ENCODE measurements at places on chromosomes 3 and 15.

GRCh38 chr3:50256978-50257890 is 11.7 kb upstream of the SEMA3B start:
- DNase-seq = no peak

DNA sequence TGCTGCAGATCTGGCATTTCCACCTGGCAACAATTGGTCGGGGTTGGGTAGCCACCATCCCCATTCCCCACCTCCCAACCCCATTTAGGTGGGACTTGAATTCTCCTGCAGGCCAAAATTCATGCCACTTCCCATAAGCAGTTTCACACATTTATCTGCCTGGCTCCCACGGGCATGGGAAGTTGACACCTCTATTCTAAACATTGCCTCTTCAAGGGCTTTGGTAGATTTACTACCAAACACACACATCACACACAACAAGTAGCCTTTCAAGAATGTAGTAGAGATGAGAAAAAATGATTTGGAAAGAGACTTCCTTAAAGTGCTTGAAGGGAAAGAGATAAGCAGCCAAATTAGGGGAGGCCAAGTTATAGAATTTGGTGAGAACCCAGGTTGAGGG is 30.9 kb downstream of the ZBTB38 start:
- no peak for DNase-seq

DNA sequence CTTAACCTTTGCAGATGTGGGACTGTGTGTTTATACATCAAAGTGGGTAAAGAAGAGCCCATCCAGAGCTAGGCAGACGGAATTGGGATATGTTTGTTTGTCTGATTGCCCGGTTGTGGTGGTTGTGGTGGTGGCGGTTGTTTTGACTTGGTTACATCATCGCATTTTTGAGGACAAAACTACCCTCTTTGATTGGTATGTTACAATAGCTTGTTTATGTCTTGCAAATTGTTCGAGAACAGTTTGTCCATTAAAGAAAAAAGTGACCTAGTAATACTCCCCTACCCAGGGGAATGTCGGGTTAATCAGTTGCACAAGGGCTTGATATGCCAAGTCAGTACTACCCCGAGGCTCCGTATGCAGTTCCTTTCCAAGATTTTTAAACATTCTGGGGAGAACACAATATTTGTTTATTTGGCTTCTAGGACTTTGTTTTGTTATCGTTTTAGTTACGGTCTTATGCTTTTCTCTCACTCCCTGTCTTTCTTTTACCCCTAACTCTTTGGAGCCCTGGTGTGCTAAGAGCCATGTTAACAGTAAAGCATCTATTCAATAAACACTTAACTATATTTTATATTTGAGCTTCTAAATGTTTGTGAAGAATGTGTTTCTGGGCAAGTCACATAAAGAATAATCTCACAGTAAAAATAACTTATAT is 315.4 kb downstream of the LPP start:
- DNase-seq = no peak

GRCh38 chr3:143750841-143751240 is 97.4 kb downstream of the SLC9A9 start:
- DNase-seq = no peak

GRCh38 chr3:114092151-114093015 is 35.8 kb downstream of the QTRT2 start:
- DNase-seq = no peak

GRCh38 chr3:151660885-151661284 is 72.8 kb upstream of the AADACL2 start:
- no peak for DNase-seq

GRCh38 chr15:70199124-70199482 is 101.4 kb upstream of the TLE3 start:
- DNase-seq = no peak

All from SW 1271 (cell line).